Breast epithelium (tissue), 4 donors: ENCODE measurements at places on chromosomes 4 and X. TPM values are rescaled to one million over a fixed set of nuclear protein-coding genes. Genes with fewer than 3 reads are reported as not detected.

The CITED1 gene
- total RNA-seq = 28.2 TPM

The SLC10A3 gene
- 17.0 TPM for total RNA-seq

The HSD17B11 gene
- 54.1 TPM for total RNA-seq

The AMTN gene
- total RNA-seq = not detected

GRCh38 chr4:2829321-2829932, 14.2 kb upstream of the ADD1 start:
- no peak overlapping the region for H3K4me3 ChIP-seq
- H3K36me3 ChIP-seq = peaks cover 10% of the 10 kb centered on the region
- no peak overlapping the region for H3K27ac ChIP-seq
- no peak for DNase-seq

GRCh38 chr4:110224142-110224541, 25.7 kb upstream of the ELOVL6 start:
- no peak overlapping the region for H3K4me3 ChIP-seq
- H3K27ac ChIP-seq = no peak overlapping the region
- DNase-seq = no peak
- no peaks in the 10 kb centered on the region for H3K27me3 ChIP-seq
- no peaks in the 10 kb centered on the region for H3K4me1 ChIP-seq

DNA sequence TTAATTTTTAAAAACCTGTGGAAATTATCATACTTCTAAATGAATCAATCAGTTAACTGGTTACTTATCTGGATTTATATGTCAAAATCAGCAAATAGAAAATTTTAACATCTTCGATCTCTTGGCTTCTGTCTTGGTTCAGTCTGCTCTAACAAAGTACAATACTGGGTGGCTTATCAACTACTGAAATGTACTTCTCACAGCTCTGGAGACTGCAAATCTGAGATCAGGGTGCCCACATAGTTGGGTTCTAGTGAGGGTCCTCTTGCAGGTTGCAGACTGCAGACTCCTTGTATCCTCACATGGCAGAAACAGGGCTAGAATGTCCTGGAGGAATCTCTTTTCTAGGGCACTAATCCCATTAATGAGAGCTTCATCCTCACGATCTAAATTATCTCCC, 1851.6 kb upstream of the TENM3 start:
- H3K4me3 ChIP-seq = no peak overlapping the region
- H3K27me3 ChIP-seq = no peaks in the 10 kb centered on the region
- H3K27ac ChIP-seq = no peak overlapping the region
- no peaks in the 10 kb centered on the region for H3K4me1 ChIP-seq
- no peak for DNase-seq

DNA sequence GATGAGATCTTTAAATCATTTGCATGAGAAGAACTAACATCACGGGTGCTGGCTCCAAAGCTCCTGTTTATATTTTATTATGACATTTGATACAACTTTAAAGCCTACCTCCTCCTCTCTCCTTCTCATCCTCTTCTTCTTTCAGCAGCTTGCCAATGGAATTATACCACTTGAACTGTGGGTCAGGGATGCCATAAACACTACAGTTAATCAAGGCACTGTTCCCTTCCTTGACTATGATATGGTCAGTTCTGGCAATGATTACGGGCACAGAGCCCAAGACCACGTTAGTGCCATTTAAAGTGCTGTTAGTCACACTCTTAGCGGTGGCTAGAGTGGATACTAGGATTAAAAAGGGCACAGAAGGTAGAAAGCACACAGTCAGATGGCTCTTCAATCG, 20.7 kb downstream of the MFAP3L start:
- no peak overlapping the region for H3K4me3 ChIP-seq
- no peaks in the 10 kb centered on the region for H3K4me1 ChIP-seq
- H3K27me3 ChIP-seq = no peaks in the 10 kb centered on the region
- H3K27ac ChIP-seq = no peak overlapping the region
- DNase-seq = no peak
